ENCODE measurements at places on chromosomes 12 and 14.

- DNase-seq: no peak
Measured at GRCh38 chr12:103833891-103834290, 7.1 kb downstream of the NT5DC3 start.

DNA sequence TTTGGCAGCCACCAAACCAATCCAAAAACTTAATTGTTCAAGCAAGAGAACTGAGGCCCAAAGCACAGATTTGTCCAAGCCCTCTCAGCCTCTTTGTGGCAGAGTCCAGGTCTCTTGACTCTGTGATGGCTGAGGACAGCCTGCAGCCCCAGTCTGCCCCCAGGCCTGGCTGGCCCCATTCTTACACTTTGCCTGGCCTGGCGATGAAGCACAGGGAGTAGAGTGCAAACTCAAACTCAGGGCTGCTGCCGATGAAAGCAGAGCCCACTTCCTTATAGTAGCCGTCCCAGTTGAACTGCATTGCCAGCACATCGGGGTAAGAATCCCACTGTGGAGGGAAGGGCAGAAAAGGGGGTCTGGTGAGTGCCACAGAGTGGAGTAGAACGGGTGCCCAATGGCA lies 5.6 kb upstream of the RPAP3 start:
- no peak for DNase-seq

- DNase-seq: no peak
Measured at GRCh38 chr14:91872011-91872501, 4.7 kb upstream of the TC2N start.

- DNase-seq: no peak
Measured at GRCh38 chr12:25583545-25583944, 30.5 kb upstream of the LMNTD1 start.

GRCh38 chr12:84995641-84996040 lies 40.4 kb downstream of the TSPAN19 start:
- DNase-seq: no peak

DNA sequence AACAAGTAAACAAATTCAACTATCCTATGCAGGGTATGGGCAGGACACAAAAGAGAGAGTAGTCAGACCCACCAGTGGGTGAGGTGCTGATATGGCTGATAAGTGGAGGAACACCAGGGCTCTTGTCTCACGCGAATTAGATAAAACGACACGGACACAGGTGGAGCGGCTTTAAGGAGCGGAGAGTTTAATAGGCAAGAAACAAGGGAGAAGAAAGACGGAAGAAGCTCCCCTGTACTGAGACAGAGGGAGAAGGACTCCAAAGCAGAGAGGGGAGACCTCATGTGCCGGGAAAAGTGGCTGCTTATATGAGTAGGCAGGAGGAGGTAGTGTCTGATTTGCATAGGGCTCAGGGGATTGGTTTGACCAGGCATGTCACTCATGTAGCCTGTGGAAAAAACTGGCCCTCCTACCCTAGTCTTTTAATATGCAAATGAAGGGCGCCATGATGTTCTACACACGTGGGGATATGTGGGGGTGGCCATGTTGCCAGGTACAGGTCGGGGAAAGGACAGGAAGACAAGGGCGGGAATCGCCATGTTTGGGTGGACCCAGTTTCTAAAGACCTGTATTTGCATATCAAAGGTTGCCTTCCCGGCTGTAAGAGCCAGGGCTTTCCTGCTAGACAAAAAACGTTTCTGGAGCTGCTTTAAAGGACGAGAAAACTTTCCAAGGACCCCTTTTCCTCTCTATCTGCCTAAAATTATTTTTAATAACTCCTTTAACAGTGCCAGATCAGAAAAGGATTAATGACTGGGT lies 28.8 kb downstream of the RPGRIP1 start:
- peak; percentile 20 for DNase-seq

DNA sequence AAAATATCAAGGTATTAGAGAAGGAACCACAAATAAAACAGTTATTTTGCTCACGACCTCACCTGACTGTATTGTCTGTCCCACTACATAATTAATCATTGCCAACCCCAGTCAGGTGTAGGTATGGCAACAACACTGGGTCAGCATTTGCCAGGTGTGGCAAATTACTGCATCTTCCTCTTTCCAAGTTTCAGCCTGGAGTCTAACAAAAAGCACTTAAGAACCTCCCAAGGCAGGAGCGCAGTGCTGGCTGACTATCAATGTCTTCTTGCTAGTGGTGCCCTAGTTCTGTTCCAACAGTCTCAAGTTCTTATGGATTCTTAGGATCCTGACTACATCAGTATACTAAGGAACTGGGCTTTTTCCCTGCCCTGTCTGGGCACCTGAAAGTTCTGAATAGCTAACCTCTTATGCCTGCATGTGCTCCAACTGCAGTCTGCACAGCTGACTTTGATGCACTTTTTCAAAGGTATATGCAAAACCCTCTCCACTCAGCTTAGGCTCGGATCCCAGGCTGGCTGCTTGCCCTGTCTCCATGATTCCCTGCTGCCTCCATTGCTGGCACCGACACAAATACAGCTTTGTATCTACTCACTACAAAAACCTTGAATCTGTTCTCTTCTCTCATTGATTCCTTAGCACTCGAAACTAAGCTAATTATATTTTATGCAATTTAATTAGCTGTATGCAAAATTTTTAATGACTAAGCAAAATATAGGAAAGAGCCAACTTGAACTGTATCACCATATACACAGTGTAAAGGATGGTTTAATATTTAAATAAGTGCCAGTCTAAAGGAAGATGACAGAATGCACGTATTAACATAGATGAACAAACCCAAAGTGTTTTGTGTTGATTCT lies 113.3 kb downstream of the PRKD1 start:
- no peak for DNase-seq

DNA sequence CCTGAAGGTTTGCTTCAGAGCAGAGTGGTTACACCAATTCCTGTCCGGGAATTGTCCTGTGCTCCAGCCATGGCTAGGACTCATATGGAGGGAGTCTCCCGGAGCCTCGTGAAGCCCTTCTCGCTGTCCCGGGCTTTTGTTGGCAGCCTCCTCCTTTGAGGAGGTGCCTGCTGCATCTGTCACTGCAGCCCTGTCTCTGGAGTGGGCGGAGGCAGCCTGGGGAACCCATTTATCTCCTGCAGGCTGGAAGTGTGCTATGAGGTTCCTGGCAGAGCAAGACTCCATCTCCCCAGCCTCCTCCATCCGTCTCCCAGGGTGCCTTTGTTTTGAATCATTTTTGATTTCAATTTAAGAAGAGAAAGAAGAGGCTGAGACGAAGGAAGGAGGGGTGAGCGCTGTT lies 355.3 kb downstream of the GLT1D1 start:
- DNase-seq: no peak

DNA sequence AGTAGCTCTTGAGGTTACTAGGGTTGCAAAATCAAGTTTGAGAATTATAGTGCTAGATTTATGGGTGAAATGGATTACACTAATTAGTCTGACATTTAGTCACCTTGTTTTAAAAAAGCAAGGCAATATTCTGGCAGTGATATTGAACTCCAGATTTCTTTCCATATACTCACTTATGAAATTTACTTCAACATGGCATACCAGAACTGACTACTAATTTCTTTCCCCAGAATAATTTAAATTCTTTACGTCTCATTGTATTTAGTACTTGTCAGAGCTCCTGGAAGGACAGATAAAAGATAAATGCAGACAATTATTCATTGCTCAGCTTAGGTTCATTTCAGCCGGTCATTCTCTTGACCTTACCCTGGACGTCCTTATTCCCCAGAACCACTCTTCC lies 24.3 kb downstream of the EMP1 start:
- no peak for DNase-seq

- DNase-seq: no peak
Measured at GRCh38 chr12:124302241-124302806, 7.4 kb downstream of the RFLNA start.
